ENCODE measurements at places on chromosomes 3 and 15. TPM values are rescaled to one million over a fixed set of nuclear protein-coding genes. Genes with fewer than 3 reads are reported as not detected.

SMAD6 gene
- 38.9 TPM for total RNA-seq

DNA sequence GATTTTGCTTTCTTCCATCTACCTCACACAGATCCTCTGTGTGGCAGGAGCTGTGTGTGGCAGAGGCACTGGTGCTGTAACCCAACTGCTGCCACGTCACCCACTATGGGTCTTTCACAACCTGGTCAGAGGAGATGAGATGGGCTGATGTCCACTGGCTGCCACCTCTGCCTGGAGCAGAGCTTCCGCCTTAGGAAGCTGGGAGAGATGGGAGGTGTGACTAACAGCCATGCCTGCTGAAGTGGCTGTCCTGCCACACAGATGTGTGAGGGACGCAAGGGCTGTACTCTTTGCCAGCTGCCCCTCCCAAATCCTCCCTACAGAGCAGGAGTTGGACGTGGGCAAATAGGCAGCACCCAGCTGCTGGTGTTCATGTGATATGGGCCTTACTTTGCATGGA lies 329.5 kb downstream of the GABRB3 start:
- H3K27me3 ChIP-seq, result no peaks in the 10 kb centered on the region
- peaks cover 9% of the 10 kb centered on the region for H3K4me1 ChIP-seq
- no peak for DNase-seq
- H3K4me3 ChIP-seq, result no peak overlapping the region
- no peak overlapping the region for H3K27ac ChIP-seq
- no peaks in the 10 kb centered on the region for H3K36me3 ChIP-seq

- H3K36me3 ChIP-seq, result no peaks in the 10 kb centered on the region
- H3K27ac ChIP-seq, result no peak overlapping the region
- H3K27me3 ChIP-seq, result peaks cover 5% of the 10 kb centered on the region
- DNase-seq, result no peak
- peaks cover 2% of the 10 kb centered on the region for H3K4me1 ChIP-seq
Measured at GRCh38 chr3:13636874-13637273, 87.9 kb downstream of the FBLN2 start.

GP5 gene
- total RNA-seq, result 0.18 TPM

SETMAR gene
- 42.4 TPM for total RNA-seq
